ENCODE measurements at places on chromosomes 4 and X.

- DNase-seq = no peak
Observed at GRCh38 chrX:130560544-130560943, 158.8 kb downstream of the RBMX2 start.

DNA sequence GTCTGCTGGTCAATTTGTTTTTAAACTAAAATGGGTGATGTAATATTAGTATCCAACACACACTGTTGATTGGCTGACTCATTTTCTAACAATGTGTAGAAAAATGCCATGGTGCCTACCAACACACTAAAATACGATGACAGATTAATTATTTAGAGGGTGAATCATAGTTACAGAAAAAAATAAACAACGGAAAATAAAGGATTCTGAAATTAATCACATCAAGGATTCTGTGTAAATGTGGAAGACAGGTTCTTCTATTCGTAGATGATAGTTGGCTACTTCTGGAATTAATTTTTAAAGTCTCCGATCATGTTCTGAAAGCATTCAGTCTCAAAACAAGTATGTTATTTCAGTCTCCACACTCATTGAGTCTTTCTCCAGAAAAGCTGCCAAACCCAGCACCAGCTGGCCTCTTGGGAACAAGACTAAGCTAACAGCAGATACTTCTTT, 8.2 kb upstream of the IQCM start:
- no peak for DNase-seq

DNA sequence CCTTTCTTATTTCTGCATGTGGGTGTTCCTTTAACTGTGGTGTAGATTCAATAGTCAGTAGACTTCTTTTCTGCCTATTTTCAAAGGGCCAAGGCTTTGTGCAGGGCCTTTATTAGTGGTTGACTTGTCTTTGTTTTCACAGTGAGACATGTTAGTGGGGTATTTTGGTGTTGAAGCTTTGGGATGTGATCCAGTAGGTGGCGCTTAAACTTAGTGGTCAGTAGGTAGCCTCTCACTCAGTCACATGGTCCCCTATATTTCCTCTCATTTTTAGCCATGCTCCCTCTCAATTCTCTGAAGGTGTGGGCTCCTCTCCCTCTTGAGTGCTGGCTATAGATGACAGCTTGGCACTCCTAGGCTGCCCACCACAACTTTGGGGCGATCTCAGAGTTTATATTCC, 23.4 kb upstream of the SLC10A7 start:
- DNase-seq = no peak

GRCh38 chr4:141022111-141022695, 111.1 kb downstream of the RNF150 start:
- DNase-seq = no peak

DNA sequence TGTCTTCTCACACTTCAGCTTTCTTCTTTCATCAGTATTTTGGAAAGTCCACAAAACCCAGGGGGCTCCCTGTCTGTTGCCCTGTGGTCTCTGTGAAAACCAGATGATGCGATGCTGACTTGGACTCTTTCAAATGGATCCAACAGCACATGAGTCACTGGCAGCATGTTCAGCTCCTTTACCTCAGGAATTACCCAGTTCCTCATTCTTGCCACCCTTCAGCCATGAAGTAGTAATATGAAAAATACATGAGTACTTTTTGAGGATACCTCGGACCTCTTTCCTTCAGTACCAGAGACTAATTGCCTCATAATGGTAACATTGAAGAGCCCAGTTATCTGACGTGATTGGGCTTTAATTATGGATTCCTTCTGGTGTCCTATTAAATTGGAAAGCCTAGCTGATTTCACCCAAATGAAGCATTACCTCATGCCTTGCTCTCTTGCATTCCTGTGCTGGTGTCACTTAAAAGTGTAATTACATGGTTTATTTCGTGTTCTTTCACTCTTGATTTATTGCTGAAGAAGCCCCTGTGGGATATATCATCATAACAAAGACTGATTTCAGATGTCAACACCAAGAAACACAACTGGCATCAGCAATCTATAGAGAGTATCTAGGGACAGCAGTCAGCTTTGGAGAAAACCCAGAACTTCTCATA, 63.4 kb downstream of the NFKB1 start:
- DNase-seq = peak; percentile 23

DNA sequence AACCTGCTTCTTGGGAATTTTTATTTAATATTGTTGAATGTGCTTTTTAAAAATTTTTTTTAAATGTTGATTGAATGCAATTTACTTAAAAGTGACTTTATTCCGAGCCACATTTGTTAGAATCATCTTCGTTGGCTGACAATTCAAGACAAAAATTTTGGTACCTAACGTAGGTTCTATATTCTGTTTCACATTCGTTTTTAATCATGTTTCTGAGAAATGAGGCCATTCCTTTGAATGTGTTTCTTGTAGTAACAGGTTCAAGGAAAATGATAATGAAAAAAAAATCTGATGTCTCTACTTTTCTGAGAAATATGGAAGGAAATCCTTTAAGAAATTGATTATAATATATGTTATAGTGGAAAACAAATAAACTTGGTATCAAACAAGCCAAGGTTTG, 92.3 kb upstream of the DCLK2 start:
- DNase-seq = no peak

DNA sequence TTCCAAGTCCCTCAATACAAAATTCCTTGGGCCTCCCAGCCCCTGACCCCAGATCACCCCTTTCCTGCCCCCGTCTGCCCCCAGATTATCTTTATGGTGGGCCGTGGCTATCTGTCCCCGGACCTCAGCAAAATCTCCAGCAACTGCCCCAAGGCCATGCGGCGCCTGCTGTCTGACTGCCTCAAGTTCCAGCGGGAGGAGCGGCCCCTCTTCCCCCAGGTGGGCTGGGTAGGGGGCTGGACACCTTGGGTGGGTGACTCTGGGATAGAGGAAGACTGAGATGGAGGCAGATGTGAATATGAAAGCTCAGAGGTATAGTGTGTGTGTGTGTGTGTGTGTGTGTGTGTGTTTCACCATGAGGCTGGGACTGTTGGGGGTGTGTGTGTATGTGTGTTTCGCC, 9.8 kb downstream of the ARAF start:
- DNase-seq = no peak

- DNase-seq = no peak
Observed at GRCh38 chr4:59553721-59554091, 1646.4 kb upstream of the ADGRL3 start.

GRCh38 chr4:139639654-139640053, 26.0 kb upstream of the MGST2 start:
- DNase-seq = no peak

DNA sequence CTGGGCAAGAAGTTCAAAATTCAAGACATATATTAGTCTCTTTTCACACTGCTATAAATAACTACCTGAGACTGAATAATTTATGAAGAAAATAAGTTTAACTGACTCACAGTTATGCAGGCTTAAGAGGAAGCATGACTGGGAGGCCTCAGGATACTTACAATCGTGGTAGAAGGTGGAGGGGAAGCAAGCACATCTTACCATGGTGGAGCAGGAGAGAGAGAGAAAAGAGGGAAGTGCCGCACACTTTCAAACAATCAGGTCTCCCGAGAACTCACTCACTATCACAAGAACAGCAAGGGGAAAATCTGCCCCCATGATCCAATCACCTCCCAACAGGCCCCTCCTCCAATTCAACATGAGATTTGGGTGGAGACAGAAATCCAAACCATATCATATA, 273.3 kb upstream of the RASGEF1B start:
- no peak for DNase-seq

DNA sequence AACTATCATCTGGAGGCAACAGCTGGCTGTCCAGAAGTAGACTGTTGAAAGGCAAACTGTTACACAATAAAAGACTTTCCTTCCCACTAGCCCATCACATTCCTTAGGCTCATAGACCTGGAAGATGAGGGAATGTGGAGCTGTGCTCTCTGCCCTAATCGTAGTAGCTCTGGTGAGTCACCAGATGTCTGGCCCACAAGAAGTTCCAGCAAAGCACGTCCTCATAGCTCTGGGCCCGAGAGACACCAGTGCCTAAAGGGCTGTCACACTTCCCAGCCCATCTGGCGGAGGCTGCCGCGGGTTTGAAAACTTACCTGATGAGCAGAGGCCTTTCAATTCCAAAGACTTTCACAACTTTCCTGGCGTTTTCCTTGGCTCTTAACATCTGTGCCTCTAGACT, 81.7 kb upstream of the STOX2 start:
- DNase-seq = no peak

DNA sequence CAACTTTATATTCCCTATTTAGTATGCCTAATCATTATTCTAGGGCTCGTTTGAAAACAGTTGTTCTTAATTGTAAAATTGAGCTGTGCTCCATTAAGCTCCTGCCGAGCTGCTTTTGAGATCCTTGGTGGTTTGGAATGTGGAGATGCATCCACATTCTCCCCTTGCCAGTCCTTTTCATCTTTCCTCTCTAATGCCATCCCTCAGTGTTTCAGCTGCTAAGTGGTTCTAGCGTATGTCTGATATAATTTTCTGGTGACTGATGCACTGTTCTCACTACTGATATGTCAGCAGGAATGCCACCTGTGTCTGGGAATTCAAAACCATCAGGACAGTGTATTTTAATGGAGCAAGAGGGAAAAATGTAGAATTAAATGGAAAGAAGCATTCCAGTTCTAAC, 1085.0 kb downstream of the CCSER1 start:
- no peak for DNase-seq

DNA sequence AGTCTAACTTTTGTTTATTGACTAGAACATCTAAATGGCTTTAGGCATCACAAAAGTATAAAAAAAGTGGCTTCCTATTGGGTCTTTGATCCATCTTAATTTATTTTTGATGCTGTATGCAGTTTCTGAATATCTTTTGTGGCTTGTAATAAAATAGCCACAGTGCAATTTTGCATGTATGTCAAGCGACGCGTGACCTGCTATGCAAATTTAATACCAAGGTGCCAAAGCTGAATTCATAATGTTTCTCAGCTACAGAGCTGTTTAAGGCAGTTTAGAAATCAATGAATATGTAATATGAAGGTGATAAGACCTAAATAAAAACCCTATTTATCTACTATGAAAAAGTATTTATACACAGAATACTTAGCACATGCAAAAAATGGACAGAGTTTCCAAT, 197.8 kb downstream of the AFF2 start:
- no peak for DNase-seq

GRCh38 chr4:47674144-47674543, 163.7 kb downstream of the CORIN start:
- no peak for DNase-seq

DNA sequence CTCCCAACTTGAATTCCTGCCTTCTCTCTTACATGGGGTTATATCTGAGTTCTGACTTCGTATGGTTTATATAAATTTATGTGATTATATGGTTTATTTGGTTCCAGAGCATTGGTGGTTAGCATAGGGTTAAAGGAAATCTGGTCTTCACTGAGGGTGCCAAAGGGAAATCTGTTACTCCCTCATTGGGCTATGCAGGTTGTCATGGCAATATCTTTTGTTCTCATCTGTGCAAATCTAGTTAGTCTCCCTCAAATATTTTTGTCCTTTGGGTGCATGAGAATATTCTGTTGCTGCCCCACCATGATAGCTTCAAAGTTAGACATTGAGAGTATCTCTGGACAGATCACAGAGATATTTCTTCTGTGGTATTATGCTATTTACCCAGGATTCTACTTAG, 71.8 kb upstream of the OTUD4 start:
- DNase-seq = no peak

DNA sequence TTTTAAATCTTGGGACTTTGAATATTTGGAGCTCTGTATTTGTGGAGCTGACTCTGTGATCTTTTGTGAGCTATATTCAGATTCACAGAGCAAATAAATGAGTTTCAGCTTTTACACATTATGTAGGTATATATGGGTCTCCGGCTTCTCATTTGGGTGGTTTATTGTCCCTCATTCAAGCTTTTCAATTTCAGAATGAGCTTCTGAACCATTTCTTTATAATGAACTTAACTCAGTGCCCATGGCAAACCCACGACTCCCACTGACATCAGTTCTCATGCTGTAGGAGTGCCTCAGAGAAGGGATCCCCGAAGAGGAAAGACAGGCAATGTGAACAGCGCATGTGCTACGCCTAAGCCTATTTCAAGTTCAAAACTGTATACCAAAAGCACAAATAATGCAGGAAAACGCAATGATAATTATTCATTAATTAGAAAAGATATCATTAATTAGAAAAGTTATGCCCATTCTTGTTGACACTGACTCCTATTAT, 156.6 kb downstream of the DCTD start:
- no peak for DNase-seq

DNA sequence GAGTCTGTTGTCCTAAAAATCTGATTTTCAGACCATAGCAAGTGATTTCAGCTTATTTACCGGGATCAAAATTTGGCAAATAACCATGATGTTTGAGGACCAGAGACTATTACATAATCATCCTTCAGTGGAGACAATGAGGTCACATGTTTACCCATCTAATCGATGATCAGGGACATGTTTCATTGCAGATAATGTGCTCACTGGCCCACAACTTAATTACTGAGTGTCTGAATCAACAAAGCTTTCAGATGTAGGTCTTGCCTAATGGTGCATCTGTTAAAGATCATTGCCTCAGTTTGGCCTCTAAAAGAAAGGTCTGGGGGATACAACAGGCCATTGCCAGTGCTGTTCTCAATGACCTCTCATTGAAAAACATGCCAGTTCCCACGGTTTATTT, 42.8 kb upstream of the KLHL34 start:
- no peak for DNase-seq

GRCh38 chr4:147768113-147768512, 36.2 kb downstream of the ARHGAP10 start:
- no peak for DNase-seq

- no peak for DNase-seq
Observed at GRCh38 chr4:27638163-27638915, 777.7 kb downstream of the STIM2 start.

DNA sequence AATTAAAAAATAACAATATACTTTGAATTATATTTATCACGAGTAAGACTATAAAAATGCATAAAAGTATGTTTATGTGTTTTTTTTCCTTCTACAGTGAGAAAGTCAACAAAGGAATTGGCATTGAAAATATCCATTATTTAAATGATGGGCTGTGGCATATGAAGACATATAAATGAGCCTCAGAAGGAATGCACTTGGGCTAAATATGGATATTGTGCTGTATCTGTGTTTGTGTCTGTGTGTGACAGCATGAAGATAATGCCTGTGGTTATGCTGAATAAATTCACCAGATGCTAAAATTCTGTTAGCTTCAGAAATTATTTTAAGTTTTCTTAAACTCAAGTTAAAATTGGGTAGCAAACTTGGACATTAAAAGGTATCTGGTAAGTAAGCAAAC, 8.2 kb downstream of the MCTS1 start:
- DNase-seq = no peak

- DNase-seq = no peak
Observed at GRCh38 chr4:22780317-22780716, 87.6 kb downstream of the GBA3 start.

- no peak for DNase-seq
Observed at GRCh38 chr4:137572647-137573046, 40.4 kb upstream of the PCDH18 start.

Data from stimulated activated CD4-positive, alpha-beta T cell treated with anti-CD3 and anti-CD28 coated beads, Interleukin-2, amount 100 ng/mL, for 48 hours (primary cell).